ENCODE measurements at places on chromosomes 3 and 15.

DNA sequence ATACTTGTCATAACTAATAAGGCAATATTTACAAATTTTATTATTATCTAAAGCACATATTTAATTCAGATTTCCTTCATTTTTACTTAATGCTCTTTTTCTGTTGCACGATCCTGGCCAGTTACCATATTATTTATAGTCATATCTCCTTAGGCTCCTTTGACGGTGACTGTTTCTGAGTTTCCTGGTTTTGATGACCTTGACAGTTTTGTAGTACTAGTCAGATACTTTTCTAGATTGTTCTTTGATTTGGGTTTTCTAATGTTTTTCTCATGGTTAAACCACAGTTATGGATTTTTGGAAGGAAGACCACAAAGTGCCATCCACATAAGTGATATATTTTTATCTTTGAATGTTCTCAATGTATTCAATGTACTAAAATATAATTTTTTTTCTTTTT, 171.0 kb upstream of the NANOGP8 start:
- DNase-seq, result no peak
- no peaks in the 10 kb centered on the region for H3K27me3 ChIP-seq
- no peaks in the 10 kb centered on the region for H3K36me3 ChIP-seq
- H3K4me3 ChIP-seq, result no peak overlapping the region

- H3K36me3 ChIP-seq, result no peaks in the 10 kb centered on the region
- peak overlapping the region; percentile 99 for H3K4me3 ChIP-seq
- DNase-seq, result no peak
- peak overlapping the region; percentile 79 for H3K27ac ChIP-seq
Measured at GRCh38 chr3:105868431-105868741, 426 bp downstream of the CBLB start.

DNA sequence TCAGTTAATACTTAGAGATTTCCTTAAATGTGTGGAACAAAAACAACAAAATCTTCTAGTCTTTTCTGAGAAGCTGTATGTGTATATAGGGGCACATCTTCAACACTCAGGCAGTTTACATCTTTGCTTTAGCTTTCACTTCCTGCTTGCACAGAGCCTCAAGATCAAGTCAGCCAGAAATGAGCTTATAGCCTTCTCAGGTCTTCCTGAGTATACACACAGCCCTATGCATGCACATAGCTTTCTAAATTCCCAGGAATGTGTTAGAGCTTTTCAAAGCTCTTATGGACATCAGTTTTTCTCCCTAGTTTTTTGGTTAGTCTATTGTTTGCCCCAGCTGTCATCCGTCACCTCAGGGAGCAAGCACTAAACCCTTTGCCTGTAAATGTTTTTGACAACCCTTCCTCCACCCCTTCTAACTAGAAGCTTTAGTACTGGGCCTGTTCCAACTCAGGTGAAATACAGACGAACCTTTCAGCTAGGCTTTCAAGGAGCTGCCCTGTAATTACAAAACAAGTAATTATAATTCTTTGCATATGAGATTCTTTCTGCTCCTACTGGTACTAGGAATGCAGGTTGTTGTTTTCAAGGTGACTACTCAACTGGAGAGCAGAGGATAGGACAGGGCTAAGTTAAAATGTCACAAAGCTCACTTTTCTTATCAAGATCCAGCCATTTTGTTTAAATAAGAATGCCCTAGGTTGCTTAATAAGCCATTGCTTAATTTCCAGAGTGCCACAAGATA, 22.6 kb upstream of the MTMR10 start:
- no peaks in the 10 kb centered on the region for H3K36me3 ChIP-seq
- H3K4me3 ChIP-seq, result no peak overlapping the region
- H3K4me1 ChIP-seq, result no peaks in the 10 kb centered on the region
- no peak for DNase-seq
- H3K27me3 ChIP-seq, result no peaks in the 10 kb centered on the region

- no peaks in the 10 kb centered on the region for H3K36me3 ChIP-seq
- H3K27me3 ChIP-seq, result no peaks in the 10 kb centered on the region
- no peak for DNase-seq
- H3K4me1 ChIP-seq, result no peaks in the 10 kb centered on the region
- no peak overlapping the region for H3K4me3 ChIP-seq
Measured at GRCh38 chr15:35979608-35980007, 433.6 kb upstream of the DPH6 start.

GRCh38 chr15:98519767-98520550, 128.4 kb upstream of the IGF1R start:
- no peak overlapping the region for H3K4me3 ChIP-seq
- H3K27ac ChIP-seq, result no peak overlapping the region
- DNase-seq, result no peak
- no peaks in the 10 kb centered on the region for H3K4me1 ChIP-seq
- H3K27me3 ChIP-seq, result no peaks in the 10 kb centered on the region

- H3K27me3 ChIP-seq, result no peaks in the 10 kb centered on the region
- no peaks in the 10 kb centered on the region for H3K36me3 ChIP-seq
- DNase-seq, result no peak
- no peak overlapping the region for H3K4me3 ChIP-seq
Measured at GRCh38 chr15:96702589-96702988, 372.1 kb downstream of the NR2F2 start.

DNA sequence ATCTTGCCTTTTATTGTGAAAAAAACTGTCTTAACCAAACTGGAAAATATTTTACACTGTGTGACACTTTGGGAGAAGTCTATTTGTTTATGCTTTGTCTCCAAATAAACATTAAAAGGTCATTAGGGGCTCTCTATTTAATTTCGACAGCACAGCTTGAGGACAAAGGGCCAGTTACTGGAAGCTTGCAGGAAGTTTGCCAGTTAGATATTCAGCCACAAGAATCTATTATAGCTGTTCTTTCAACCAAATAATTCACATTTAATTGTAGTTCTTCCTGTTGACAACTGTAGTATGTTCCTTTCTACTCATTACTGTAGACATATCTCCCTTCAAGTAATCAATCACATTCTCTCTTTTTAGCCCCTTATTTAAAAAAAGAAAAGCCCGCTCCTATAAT, 6.1 kb downstream of the CP start:
- H3K27ac ChIP-seq, result no peak overlapping the region
- no peak overlapping the region for H3K4me3 ChIP-seq
- DNase-seq, result no peak
- H3K4me1 ChIP-seq, result no peaks in the 10 kb centered on the region
- H3K27me3 ChIP-seq, result no peaks in the 10 kb centered on the region
- no peaks in the 10 kb centered on the region for H3K36me3 ChIP-seq

GRCh38 chr3:124325248-124325647, 333.3 kb upstream of the ROPN1 start:
- no peak for DNase-seq
- H3K36me3 ChIP-seq, result no peaks in the 10 kb centered on the region
- H3K4me3 ChIP-seq, result no peak overlapping the region
- no peaks in the 10 kb centered on the region for H3K4me1 ChIP-seq
- no peaks in the 10 kb centered on the region for H3K27me3 ChIP-seq

- no peaks in the 10 kb centered on the region for H3K36me3 ChIP-seq
- no peak overlapping the region for H3K4me3 ChIP-seq
- H3K27me3 ChIP-seq, result no peaks in the 10 kb centered on the region
- DNase-seq, result no peak
- H3K4me1 ChIP-seq, result no peaks in the 10 kb centered on the region
Measured at GRCh38 chr3:71560665-71561064, 22.9 kb downstream of the FOXP1 start.

- DNase-seq, result no peak
- H3K27ac ChIP-seq, result no peak overlapping the region
- peaks cover 19% of the 10 kb centered on the region for H3K27me3 ChIP-seq
- no peaks in the 10 kb centered on the region for H3K36me3 ChIP-seq
- H3K4me3 ChIP-seq, result peak overlapping the region; percentile 52
Measured at GRCh38 chr15:82648257-82649103, 1.3 kb upstream of the CPEB1 start.

DNA sequence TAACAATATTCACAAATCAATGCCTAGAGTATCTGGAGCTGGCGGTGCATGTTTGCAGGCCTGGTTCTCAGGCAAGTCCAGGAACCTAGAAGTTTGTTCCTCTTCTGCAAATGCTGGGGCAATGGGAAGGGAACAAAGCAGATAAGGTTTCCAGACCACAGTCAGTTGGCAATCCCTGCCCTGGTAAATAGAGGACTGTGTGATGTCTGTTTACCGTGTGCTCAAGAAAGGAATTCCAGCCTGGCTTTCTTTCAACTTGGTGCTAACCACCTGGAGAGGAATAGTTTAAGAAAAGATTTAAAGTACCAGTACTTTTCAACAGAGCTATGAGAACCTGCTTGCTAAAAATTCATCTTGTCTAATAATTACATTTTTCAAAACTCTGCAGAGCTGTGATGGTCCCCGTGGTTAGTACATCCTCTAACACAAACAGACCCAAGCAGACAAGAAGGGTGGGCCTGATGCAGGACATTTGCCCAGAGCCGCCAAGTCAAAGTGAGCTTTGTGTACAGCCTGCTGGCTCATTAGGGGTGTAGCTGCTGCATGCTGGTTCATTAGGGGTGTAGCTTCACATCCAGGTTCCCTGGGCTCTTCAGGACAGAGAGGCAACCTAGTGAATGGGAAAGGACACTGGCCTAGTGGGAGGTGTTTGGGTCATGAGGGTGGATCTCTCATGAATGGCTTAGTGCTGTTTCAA, 220.5 kb downstream of the SQOR start:
- H3K4me3 ChIP-seq, result no peak overlapping the region
- no peaks in the 10 kb centered on the region for H3K4me1 ChIP-seq
- no peaks in the 10 kb centered on the region for H3K27me3 ChIP-seq
- H3K36me3 ChIP-seq, result no peaks in the 10 kb centered on the region
- no peak for DNase-seq

DNA sequence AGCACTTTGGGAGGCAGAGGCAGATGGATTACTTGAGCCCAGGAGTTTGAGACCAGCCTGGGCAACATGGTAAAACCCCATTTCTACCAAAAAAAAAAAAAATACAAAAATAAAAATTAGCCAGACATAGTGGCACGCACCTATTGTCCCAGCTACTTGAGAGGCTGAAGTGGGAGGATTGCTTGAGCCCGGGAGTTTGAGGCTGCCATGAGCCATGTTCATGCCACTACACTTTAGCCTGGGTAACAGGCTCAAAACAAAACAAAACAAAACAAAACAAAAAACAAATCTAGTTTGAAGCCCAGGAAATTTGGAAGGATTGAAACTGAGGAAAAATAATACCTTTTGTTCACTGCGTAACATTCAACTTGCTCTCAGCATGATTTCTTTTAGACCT, 16.6 kb downstream of the TMOD3 start:
- no peak for DNase-seq
- H3K4me1 ChIP-seq, result peaks cover 26% of the 10 kb centered on the region
- no peak overlapping the region for H3K4me3 ChIP-seq
- H3K36me3 ChIP-seq, result no peaks in the 10 kb centered on the region
- no peaks in the 10 kb centered on the region for H3K27me3 ChIP-seq
